ENCODE measurements at places on chromosomes 6 and 20.

DNA sequence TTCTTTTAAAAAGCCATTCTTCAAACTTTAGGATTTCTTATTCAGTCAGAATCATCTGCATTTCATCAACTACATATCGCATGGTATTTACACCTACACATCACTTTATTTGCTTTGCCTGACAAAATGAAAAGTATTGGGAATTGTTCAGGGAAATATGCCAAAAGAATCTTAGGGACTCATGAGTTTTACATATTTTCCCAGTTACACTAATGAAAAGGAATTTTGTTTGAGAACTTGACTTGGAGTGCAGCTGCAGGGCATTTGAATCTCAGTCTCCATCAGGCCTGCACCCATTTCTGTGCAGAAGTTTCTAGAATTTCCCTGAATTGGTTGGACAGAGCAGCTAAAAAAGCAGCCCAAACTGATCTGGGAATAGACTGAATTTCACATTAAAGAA lies 65.3 kb downstream of the MTHFD1L start:
- no peak for DNase-seq

DNA sequence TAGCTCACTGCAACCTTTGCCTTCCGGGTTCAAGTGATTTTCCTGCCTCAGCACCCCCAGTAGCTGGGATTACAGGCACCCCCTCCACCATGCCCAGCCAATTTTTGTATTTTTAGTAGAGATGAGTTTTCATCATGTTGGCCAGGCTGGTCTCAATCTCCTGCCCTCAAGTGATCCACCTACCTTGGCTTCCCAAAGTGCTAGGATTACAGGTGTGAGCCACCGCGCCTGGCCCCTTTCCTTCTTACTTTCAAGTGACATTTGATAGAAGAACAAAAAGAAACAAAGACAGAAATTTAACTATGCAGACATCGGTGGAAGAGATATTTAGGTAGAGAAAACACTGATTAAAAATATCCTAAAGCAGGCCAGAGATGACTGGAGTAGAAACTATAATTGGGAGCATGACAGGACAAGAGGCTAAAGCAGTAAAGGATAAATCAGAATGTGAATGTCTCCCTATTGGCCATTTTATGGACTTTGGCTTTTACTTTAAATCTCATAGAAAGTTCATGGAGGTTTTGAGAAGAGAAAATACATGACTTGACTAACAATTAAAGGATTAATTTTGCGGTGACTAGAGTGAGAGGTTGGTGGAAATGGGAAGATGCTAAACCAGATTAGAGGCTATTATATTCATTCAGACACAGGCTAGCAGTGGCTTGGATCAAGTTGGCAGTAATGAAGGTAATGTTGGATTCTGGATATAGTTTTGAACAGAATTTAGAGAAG lies 2.2 kb upstream of the EYS start:
- no peak for DNase-seq

DNA sequence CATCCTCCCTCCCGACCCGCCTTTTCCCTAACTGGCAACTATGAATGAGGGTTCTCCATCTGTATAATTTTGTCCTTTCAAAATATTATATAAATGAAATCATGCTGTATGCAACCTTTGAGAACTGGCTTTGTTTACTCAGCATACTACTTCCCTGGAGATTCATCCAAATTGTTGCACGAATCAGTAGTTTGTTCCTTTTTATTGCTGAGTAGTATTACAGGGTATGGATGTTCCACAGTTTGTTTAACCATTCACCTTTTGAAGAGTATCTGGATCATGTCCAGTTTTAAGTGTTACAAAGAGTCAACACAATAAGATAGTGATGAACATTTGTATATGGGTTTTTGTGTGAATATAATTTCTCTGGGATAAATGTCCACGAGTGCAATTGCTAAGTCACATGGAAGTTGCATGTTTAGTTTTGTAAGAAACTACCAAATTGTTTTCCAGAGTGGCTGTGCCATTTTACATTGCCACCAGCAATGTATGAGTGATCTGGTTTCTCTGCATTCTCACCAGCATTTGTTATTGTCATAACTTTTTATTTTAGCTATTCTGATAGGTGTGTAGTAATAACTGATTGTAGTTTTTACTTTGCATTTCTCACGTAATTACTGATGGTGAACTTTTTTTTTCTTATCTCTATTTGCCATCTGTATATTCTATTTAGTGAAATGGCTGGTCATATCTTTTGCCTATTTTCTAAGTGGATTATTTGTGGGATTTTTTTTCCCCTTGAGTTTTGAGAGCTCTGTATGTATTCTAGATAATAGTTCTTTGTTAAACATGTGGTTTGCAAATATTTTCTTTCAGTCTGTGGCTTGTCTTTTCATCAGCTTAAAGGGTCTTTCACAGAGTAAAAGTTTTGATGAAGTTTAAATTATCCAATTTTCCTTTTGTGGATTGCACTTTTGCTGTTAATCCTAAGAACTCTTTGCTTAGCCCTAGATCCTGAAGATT lies 14.4 kb upstream of the RNF24 start:
- DNase-seq, result no peak

DNA sequence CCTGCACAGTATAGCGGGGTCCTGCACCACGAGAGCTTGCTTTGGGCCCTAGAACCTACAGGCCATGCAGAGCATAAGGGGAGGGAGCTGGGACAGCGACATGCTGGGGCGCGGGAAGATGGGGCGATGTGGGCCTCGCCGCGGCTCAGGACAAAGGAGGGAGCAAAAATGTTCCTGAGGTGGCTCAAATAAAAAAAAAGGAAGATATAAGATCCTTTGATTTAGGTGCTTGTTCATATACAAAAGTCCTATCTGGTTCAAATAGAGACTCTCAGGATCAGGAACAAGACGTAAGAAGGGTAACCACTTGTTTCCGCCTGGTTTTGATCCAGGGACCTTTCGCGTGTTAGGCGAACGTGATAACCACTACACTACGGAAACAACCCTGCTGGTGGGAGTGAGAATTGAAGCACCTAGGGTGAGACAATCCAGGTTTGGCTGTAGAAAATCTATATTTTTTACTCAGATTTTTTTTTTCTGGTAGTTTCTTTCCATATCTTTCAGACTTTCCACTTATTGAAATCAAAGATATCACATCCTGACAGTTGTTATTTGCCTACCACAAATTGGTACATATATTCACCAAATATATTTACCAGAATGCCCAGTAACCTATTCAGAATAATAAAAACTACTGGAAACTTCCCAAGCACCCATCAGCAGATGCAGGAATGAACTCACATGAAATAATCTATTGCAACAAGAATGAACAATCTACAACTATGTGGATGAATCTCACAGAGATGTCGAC lies 177.9 kb upstream of the ZNF184 start:
- DNase-seq, result no peak

- DNase-seq, result peak; percentile 90
These were observed 2.2 kb downstream of the BRD2 start for GRCh38 chr6:32970413-32971241.

DNA sequence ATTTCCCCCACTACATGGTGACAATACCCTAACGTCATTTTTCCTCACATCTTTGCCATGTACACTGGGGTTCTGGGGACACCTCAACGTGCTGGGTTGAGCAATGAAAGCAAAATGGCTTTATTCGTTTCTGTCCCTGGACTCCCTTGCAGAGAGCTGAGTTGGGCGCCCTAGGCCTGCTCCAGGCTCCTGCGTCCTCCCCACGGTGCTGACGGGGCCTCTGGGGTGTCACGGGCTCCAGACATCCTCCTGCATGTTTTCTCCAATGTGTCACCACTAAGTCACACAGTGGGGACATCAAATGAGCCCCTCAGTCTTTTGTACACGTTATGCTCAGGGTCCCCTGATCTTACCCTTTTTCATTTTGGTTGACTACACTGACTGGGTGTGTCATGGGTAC lies 99.8 kb downstream of the TTLL2 start:
- no peak for DNase-seq

DNA sequence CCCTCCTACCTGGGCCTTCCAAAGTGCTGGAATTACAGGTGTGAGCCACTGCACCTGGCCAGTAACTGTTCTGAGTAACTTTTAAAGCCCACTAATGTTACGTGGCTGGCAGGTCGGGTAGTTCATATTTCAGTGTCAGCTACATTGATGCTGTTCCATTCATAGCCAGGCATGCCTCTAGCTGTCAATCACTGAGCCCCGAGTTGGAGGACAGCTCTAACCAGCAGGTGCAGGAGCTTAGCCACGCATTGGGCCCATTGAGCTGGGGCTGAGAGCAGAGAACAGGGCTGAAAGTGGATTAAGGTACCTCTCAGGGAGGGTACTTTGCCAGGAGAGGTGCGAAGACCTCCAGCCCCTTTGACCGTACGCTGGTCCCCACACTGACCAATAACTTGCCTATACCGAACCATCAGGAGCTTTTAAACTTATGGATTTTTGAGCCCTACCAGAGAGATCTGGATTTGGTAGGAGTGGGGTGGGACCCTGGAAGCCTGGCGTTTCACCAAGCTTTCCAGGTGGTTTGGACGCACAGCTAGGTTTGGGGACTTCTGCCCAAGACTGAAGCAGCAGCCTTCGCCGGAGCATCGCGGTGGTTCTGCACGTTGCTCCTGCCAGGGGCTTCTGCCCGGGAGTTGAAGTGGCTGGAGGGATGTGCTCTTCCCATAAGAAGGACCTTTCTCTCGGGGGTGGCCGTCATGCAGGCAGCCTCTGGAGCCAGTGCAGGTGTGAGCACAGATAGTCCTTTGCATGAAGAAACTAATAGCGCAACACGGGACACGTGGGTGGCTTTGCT lies 82.6 kb downstream of the SERAC1 start:
- DNase-seq, result no peak

DNA sequence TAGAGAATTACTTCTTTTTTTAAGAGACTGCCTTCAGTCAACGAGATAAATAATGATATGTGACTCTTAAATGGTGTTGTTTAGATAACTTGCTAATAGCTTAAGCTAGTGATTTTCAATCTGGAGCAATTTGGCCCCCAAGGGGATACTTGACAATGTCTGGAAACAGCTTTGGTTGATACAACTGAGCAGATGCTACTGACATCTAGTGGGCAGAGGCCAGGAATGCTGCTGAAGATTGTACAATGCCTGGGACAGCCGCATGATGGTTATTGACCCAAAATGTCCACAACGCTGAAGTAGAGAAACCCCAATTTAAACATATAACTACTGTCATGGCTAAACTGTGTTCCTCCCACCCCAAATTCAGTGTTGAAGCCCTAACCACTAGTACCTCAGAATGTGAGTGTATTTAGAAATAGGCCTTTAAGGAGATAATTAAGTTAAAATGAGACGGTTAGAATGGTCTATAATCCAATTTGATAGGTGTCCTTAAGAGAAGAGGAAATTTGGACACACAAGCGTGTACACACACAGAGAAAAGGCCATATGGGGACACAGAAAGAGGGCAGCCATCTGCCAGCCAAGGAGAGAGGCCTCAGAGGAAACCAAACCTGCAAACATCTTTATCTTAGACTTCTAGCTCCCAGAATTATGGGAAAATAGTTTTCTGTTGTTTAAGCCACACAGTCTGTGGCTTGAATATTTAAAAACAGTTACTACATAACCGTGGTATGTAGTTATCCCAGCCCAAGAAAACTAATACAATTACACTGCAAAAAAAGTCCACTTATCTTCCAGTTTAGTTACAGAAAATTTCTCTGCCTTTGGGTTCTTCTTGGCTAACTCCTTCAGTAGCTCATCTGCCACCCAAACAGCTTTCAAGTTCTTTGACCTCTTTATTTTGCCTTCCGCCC lies 22.2 kb downstream of the RWDD2A start:
- DNase-seq, result peak; percentile 74

DNA sequence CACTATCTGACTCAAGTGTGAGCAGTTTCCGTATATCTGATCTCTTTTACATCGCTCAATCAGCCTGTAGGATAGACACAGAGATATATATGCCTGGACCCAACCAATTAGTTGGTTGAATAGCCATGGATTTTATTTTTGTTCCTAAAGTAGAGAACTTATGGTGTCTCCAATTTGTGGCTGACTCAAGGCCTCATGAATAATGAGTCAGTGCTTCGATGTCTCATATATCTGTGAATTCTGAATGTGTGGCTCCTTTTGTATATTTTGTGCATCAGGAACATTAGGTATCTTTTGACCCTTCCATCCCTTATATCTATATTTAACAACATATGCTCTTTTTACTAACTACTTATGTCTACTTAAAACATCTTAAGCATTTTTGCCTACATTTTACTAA lies 64.5 kb downstream of the OR2B2 start:
- DNase-seq, result no peak

GRCh38 chr6:3610206-3610605 lies 141.3 kb downstream of the PXDC1 start:
- DNase-seq, result no peak

- no peak for DNase-seq
These were observed 129.0 kb upstream of the SGK1 start for GRCh38 chr6:134446896-134447295.

DNA sequence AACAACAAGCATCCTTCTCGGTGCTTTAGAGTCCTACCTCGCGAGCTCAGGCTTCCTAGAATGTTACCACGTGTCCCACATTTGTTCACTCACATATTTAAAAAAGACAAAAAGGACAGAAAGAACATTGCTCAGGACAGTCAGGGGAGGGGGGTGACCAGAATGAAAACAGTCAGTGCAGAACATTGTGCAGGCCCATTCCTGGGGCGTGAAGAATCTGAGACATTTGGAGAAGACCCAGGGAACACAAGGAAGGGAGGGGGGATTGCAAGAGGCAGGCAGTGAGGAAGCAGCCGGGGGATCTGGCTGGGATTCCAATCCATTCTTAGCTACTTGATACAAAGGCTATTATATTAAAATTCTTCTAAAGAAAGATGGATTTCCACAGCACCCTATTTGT lies 270.4 kb upstream of the CITED2 start:
- no peak for DNase-seq

- no peak for DNase-seq
These were observed 16.8 kb downstream of the MRAP2 start for GRCh38 chr6:84050408-84050807.

DNA sequence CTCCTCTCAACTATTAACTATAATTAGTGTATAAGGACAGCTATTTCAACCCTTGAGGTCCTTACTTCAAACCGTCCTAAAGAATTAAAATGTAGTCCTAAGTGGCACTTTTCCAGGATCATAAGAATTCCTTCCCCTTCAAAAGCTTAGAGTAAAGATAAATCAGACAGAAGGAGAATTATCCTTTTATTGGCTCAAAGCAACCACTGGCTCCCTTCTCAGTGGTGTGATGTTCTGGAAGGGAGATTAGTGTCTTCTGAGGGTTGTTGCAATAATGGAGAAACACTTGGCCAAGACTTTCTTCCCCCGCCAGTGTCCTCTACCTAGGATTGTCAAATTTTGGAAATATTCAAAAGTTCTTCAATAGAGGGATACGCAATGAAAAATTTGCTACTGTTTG lies 89.1 kb upstream of the PLEKHG1 start:
- no peak for DNase-seq

DNA sequence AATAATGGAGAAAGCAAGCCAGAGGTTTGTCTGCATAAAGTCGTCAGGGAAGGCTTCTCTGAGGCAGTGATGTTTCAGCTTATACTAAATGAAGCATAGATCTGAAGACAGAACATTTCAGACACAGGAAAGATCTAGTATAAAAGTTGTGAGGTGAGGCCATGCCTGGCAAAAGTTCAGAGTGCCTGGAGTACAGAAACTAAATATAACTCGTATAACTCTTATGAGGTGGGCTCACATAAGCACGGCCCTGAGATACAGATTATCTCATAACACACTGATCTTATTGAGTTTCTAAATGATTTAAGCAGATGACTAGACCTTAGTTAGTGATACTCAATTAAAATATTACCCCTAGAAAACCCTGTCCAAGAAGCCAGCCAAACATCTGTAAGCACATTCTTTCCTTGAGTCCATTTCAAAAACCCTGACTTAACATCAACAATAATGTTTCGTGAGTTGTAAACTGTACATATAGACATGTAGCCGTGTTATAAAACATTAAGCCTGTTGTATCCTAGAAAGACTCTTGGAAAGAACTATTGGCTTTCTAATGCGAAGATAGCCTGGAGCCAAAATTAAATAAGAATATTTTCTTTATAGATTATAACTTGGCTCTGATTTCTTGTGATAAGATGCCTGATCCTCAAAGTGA lies 667.6 kb downstream of the TENT5A start:
- DNase-seq, result no peak

Measured in tibial artery (tissue), 4 donors.